ENCODE measurements at places on chromosomes 2 and 18.

- DNase-seq: no peak
These were observed 168.2 kb downstream of the DPP10 start for GRCh38 chr2:114610677-114611076.

DNA sequence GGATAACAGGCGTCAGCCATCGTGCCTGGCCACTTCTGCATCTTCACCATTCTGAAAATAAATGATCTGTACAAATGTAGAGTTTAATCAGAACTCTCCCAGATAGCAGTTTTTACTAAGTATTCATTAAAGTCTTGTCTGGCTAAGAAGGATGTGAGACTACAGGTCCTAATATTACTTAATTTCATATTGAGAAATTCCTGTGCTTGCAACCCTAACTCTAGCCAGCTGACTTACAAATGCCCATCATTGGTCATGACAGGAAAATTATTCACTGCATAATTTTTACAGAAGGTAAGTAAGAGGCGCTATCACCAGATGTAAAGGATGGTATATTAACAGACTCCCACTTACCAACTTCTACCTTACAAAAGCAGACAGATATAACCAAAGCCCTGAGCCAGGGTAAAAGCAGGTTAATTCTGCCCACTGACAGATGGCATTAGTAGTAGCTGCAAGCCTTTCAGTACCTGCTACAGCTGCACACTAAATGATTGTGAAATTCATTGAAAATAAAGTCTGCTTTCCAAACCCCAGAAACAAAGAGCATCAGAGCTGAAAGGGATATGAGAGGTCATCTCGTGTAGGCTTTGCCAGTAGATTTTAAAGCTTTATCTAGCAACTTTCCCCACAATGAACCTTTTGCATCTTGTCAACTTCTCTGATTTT, 271.3 kb upstream of the STON1 start:
- DNase-seq: no peak

GRCh38 chr2:180184506-180184905, 177.4 kb upstream of the CWC22 start:
- no peak for DNase-seq

- DNase-seq: no peak
These were observed 2.3 kb upstream of the GDF7 start for GRCh38 chr2:20664431-20665242.

DNA sequence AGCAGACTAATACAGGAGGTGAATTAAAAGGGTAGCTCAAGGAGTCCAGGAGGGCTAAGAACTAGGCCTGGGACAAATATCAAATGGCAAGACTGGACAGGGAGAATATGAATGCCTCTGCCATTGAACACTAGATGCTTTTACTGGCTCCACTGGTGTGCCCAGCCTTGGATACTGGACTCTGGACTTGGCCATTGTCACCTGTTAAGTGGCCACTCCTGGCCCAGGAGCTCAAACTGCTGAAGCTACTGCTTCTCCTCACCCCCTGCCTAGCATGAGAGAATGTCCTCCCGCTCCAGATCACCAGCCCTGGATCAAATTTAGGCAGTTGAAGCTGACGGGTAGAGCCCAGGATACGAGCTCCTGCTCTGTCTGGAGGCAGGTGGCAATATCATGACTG, 170.8 kb downstream of the DDX1 start:
- no peak for DNase-seq

DNA sequence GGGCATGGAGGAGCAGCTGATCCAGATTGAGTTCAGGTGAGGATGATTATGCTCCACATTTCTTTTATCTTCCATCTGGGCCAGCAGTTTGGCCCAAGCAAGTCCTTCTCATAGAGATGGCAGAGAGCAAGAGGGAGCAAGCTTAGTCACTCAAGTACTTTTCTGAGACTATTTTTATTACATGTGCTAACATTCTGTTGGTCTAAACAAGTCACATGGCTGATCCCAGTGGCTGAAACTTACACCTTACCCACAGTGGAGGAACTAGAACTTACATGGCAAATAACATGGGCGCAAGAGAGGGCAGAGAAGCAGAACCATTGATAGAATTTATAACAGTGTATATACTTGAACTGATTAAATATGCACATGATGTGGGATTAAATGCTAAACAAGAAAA, 105.7 kb downstream of the KYNU start:
- no peak for DNase-seq

- DNase-seq: no peak
These were observed 261.8 kb downstream of the ZEB2 start for GRCh38 chr2:144258154-144258553.

All from GDM1 (cell line).